ENCODE measurements at places on chromosomes 6 and 20.
A peak's percentile ranks its signal among the peaks of the same experiment; 100 is the strongest.

DNA sequence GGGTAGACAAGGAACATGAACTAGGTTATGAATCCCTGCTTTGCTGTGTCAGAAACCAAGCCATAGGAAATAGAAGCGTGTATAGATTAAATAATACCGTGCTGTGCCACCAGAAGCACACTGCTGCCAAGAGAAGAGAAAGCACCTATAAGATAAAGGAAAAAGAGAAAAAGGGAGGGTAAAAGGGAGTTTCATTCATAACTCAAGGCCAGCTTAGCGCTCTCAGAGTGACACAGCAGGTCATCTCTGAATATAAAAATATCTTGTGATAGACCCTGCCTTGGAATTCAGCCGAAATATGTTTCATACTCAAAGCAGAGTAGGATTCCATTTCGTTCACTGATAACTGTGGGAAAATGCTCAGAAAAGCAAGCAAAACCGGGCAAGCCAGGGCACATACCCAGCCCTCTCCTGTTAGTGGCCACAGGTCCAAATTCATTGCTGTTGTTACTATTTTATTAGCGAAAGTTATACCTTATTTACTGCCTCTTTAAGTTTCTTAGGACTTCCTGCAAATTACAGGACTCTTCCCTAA is 8.7 kb downstream of the JAG1 start:
- no peak for DNase-seq

- no peak for DNase-seq
Measured at GRCh38 chr6:163017801-163018200, 290.0 kb downstream of the PACRG start.

GRCh38 chr20:50298554-50299324 is 108.1 kb downstream of the CEBPB start:
- no peak for DNase-seq

DNA sequence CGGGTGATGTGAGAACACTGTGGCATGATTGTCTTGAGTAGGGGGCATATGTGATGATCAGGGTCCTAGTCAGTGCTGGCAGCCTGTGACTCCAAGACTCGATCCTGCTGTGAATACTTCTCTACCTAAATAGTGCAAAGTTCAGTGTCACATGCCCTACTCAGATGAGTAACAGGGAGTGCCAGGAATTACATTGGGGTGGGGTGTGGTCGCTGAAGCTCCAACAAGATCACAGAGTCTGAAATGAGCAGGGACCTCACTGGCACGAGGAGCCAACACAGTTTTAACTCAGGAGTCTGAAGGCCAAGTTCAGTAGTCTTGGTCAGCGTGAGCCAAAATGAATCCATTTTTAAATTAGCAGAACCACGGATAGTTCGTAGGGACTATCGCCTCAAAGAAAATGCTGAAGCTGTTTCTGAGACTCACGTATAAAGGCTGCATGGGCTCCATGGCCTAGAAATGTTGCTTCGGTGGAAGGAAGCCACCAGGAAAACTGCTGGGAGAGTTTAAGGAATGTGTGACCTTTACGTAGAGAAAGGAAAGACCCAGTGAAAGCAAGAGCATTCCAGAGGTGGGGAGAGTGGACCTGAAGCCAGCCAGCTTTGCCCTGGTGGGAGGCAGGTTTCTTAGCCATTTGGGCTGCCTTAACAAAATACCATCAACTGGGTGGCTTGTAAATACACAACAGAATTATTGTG is 72.2 kb downstream of the RPP40 start:
- DNase-seq, result no peak

DNA sequence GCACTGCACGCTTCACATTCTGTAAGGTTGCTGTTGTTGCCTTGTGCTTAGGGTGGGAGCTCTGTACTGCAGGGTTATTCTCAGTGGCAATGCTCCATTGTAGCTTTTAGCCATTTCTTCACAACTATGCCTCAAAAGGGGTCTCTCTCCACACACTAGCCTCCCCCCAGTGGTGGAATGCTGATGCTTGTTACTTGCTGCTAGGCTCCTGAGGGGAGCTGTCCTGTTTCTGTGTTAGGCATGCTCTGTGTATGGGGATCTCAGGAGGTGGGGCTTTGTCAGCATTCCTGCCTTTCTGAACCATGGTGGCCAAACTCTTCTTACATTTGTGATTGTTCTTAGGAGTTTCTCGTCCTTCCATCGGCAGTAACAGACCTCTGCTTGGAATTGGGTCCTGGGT is 18.8 kb downstream of the TMEM170B start:
- DNase-seq, result no peak

GRCh38 chr6:43623880-43624785 is 4.9 kb downstream of the GTPBP2 start:
- no peak for DNase-seq

DNA sequence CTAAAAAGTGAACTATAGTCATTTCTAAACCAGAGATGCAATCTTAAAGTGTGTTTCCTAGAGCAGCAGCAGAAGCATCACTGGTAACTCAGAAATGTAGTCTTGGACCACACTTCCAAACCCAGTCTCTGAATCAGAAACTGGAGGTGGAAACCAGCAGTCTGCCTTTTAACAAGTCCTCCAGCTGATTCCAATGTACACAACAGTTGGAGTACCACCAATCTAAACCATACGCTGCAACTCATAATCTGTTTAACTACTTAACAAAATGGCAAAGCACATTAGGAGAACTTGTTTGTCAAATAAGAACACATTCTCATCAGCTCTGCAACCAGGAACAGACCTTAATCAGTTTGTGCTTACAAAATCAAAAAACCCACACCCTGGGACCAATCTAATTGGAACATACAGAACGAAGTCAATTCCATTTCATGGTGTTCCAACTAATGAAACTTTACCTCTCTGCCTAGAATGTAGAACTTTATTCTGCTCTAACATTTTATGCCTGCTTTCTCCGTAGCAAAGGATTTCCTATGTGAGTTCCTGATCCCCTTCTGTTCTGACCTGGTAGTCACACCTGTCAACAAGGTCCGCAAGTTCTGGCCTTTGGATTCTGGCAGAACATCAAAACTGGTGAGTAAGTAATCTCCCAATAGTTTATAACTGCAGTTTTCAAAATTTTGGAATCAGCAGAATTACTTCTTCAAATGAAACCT is 390.4 kb downstream of the HTR1B start:
- DNase-seq, result no peak

- DNase-seq, result no peak
Measured at GRCh38 chr20:20525756-20526155, 157.9 kb downstream of the INSM1 start.

DNA sequence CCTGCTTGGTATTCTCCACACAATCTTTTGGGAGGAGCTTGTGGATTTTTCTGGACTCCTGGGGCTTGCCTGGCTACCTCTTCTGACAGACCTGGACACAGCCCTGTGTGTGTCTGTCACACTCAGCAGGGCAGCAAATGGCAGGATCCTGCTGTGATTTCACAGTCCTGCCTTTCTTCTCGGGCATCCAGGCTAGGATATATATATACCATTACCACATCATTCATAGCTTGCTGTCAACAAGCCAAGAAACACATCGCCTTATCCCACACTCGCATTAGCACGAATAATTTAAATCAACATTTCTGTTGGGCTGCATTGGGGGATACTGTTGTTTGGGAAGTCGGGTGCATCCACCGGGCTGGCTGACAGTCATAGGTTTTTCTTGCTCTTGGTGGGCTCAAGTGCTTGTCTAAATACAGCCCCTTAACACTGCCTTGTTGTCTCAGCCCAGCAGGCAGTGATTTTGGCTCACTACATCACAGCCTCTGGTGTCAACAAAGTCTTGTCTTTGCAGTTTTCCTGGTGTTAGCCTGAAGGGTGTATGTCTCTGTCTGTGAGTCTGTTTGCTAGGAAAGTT is 154.9 kb upstream of the FERMT1 start:
- DNase-seq, result no peak

GRCh38 chr6:66336176-66336575 is 629.1 kb upstream of the EYS start:
- DNase-seq, result no peak

GRCh38 chr20:20887593-20888265 is 175.3 kb upstream of the RALGAPA2 start:
- no peak for DNase-seq

GRCh38 chr20:36806049-36806448 is 32.5 kb upstream of the DSN1 start:
- no peak for DNase-seq

DNA sequence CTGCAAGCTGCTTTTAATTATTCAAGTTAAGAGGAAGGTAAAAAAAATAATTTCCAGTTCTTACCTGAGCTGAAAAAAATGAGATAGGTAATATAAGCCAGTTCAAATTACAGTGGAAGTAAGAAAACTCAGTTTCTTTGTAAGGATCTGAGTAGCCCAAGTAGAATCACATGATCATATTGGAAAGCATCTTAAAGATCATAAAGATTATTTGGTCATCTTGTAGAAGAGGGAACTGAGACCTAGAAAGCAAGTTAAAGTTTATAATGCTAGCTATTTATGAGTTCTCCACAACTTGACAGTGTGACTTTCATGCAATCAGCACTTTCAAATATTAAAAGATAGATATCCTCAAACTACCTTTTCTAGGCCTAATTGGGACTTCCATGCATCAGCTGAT is 80.5 kb downstream of the FARS2 start:
- no peak for DNase-seq

GRCh38 chr6:106535012-106535411 is 94.3 kb downstream of the RTN4IP1 start:
- DNase-seq, result no peak

DNA sequence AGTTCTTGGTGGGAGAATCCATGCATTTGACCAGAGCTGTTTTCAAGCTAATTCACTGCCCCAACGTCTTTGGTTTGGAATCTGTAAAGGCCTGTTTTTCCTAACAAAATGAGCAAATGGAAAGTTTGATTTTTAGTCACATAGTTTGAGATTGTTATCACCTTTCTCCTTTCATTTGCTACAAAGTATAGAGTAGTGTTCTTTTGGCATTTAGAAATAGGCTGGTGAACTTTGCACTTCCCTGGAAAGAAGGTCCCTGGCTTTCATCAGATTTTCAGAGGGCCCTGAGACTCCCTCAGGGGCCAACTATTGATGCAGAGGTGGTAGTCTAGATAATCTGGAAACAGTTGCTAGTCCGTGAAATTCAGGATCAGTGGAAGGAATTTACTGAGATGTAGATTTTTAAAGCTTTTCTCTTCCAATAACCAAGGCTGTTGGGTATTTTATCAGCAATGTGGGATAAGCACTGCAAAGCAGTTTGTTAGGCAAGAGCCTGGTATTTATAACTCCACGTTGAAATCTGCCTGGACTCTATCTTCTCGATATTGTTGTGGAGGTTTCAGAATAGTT is 1.7 kb downstream of the ARFGEF2 start:
- no peak for DNase-seq

- no peak for DNase-seq
Measured at GRCh38 chr6:151835396-151835795, 27.9 kb downstream of the ESR1 start.

- DNase-seq, result no peak
Measured at GRCh38 chr6:111269401-111269970, 182.2 kb downstream of the SLC16A10 start.

GRCh38 chr6:83185096-83185495 is 8.0 kb downstream of the PGM3 start:
- DNase-seq, result no peak

- peak; percentile 10 for DNase-seq
Measured at GRCh38 chr6:127518710-127519468, at the start of gene MTCL3. Gene MTCL3 (minus strand): TSS chr6:127519335.

GRCh38 chr6:26576929-26577719 is 19.6 kb upstream of the ABT1 start:
- peak; percentile 77 for DNase-seq

GRCh38 chr6:118789419-118789818 is 104.5 kb upstream of the ASF1A start:
- no peak for DNase-seq

DNA sequence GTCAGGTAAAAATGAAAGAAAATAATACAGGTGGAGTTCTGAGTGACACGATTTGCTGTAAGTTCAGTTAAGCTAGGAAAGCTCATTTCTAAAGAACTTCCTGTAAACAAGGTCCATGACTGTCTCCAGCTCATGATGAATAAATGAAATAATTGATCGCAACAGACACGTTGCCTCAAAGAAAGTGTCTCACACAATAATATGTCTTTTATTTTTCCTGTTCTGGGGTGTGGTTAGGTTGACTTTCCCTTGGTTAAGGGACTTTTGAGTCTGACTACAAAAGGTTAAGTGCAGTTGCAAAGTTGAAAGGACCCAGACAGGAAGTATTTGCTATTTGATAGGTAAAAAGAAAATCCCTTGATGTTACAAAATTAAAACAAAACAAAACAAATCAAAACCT is 304.2 kb upstream of the PRDM1 start:
- peak; percentile 51 for DNase-seq

- DNase-seq, result no peak
Measured at GRCh38 chr6:24779416-24780016, 4.8 kb downstream of the GMNN start.

- no peak for DNase-seq
Measured at GRCh38 chr20:48158014-48158413, 372.7 kb upstream of the SULF2 start.

DNA sequence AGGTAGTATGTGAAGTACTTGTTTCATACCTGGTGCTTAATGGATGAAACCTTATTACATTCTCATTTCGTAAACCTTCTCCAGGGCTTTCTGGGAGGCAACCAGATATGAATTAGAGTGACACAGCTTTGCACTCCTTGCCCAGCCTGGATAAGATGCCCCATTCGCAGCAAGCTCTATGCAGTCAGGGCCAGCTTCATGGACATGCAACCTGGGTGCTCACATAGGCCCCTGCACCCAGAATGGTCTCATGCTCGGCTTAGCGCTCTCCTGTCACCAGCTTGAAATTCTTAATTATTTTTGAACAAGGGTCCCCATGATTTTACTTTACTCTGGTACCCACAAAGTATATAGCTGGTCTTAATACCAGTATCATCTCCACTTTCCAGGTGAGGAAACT is 11.3 kb upstream of the PTGIS start:
- DNase-seq, result no peak

- DNase-seq, result peak; percentile 24
Measured at GRCh38 chr20:652615-653109, 338 bp downstream of the SRXN1 start.

GRCh38 chr6:140441256-140441655 is 1066.8 kb upstream of the CITED2 start:
- DNase-seq, result peak; percentile 2

- DNase-seq, result peak; percentile 19
Measured at GRCh38 chr6:158773581-158774449, 45.4 kb downstream of the EZR start.

DNA sequence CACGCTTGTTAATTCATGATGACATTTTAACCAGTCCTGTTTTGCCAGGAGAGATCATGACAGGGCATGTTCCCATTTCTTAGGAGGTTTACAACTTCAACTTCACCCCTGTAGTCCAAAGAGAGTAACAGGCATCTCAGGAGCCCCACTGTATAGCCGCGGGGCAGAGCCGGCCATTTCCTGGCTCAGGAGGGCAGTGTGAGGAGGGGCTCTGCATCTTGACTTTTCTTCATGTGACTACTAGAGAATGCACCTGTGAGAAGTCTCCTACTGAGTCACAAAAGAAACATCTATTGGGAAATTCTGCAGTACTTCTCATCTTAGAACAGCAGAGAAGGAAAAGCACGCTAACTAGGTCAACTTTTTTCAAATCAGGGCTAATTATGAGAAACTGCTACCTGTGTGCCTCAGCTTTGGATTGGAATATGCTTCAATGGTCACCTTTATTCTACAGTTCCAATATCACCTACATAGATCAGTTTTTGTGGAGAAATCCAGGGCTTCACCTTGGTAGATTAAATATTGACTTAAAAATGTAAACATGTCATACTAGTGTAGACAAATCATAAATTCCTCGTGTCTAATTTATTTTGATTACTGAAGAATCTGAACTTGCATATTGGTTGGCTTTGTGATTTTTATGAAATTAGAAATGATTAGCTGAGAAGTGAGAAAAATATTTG is 28.6 kb upstream of the SIM1 start:
- no peak for DNase-seq

Measured in CD4-positive, alpha-beta T cell treated with Interleukin-21 for 1 hour (primary cell).